Retina (tissue), 1 donor: ENCODE measurements at places on chromosomes 11 and 22.

- no peak for DNase-seq
These were observed 75.2 kb downstream of the EIF3M start for GRCh38 chr11:32658639-32659406.

DNA sequence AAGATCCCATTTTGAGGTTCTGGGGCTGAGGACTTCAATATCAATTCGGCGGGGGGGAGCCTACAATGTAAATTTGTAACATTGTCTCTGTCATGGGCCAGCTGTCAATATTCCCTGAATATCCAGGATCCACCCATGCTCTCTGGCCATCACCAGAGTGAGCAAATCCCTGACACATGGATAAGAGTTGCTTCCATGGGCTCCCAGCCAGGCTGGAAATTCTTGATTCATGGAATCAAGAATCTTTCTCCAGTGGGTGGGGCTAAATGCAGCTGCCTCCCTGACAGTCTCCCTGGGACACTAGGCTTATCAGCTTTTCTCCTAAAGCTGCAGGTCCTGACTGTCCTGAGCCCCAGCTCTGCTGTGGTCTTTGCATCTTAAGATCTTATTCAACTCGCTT, 86.9 kb upstream of the IGLL5 start:
- no peak for DNase-seq

GRCh38 chr11:2559527-2560311, 114.9 kb downstream of the KCNQ1 start:
- no peak for DNase-seq

DNA sequence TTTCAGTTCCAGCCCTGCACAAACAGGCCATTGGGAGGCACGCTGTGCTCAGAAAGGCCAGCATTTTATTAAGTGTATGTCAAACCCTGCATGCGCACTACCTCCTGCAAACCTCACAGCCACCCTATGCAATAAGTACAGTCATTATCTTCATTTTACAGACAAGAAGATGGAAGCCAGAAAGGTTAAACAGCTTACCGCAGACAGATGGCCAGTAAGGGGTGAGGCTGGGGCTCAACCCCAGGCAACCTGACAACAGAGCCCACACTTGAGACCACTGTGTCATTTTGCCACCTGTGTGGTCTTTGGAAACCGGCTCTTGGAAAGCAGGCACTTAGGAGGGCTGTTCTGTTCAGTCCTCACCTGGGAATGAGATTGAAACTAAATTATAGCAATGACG, 142.3 kb downstream of the NXPE2 start:
- DNase-seq = no peak

DNA sequence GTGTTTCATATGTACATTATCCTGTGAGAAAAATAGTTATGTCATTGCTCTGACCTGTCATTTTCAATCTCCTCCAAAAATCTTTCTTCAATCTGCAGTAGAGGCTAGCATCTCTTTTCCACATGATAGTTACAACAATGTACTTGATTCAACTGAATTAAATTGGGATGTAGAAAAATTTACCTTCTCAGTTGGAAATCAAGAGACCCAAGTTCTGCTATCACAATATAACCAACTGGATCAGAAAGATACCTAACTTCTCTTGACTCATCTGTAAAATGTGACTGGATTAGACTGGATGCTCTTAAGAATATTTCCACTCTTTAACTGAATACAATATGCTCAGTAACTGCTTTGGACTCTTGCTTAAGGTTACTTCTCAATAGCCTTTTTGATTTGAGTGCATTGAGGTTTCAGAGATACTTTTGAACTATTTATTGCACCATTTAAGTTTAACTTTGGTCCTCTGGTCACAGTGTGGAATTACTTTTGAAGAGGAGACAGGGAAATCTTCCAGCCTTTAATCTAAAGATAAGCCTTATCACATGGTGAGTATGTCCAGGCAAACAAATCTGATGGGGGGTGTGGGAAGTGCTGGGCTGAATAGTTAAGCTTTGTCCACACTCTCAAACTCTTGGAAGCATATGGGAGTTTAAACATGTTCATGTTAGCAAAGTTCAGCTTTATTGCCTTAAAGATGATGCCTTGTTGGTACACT, 82.3 kb downstream of the YAP1 start:
- DNase-seq = no peak

DNA sequence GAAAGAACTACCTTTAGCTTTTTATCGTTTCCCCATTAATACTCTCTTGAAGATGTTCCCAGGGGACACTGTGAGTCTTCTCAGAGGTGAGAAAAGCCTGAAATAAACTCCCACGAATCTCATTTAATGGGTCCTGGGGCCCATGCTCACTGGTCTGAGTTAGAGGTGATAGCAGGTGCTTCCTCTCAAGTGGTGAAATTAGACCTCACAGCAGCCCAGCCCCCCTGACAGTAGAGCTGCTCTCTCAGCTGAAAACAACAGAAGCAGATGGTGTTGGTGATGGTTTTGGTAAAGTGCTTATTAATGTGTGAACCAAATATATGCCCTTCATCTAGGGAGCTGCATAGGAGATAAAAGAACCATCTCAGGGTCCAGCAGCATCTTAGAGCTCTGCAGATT, 76.8 kb upstream of the VPREB1 start:
- DNase-seq = no peak

GRCh38 chr11:54985731-54986130, 276.2 kb upstream of the TRIM48 start:
- no peak for DNase-seq

DNA sequence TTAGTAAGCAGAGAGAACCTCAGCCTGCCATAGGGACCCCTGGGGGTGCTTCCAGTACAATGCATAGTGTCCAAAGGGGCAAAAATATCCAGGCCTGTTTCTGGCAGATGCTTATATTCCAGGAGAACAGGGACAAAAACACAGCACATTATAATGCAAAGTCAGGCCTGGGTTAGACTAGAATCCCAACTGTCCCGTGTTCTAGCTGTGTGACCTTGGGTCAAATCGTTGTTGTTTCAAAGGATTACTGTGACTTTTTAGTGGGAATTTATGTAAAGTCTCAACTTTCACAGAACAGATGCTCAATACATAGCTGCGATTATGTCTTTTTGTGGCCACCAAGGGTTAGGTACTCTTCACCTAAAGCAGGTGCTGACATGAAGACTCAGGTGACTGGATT, 86.0 kb downstream of the USP35 start:
- DNase-seq = no peak

- no peak for DNase-seq
These were observed 5.5 kb downstream of the RCOR2 start for GRCh38 chr11:63911440-63911839.

DNA sequence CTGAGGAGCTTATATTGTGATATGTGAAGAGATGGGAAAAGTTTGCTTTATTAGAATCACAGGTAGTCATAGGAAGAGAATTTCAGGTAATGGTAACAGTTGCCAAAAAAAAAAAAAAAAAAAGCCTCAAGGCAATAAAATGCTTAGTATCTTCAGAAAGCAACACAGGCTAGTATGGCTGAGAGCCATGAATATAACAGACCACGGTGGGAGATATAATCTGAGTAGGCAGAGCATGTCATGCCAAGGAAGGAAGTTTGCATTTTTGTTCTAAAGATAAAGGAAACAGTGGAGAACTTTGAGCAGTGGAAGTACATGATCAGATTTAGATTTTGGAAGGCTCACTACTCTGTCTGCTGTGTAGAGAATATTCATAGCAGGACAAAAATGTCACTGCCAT, 211.4 kb downstream of the ETS1 start:
- no peak for DNase-seq

DNA sequence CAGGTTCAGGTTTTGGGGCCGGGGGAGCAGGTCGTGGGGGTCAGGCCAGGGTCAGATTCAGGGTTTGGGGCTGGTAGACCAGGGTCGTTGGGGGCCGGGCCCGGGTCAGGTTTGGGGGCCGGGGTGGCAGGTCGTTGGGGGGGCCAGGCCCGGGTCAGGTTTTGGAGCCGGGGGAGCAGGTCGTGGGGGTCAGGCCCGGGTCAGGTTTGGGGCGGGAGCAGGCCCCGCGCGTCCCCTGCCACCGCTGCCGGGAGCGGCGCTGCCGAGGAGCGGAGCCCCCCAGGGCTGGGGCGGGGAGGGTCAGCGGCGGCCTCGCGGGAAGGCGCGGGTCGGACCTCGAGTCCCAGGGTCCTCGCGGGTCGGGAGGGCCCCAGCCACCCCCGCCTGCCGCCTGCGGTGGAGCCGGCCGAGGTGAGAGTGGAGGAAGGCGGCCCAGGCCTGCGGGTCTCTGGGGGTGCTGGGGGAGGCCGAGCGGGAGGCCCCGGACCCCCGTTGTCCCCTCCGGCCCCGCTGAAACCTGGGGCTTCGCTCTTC, 535 bp downstream of the TRABD start:
- no peak for DNase-seq

- peak; percentile 39 for DNase-seq
These were observed 5.5 kb downstream of the CBX6 start for GRCh38 chr22:38866399-38867123.

- no peak for DNase-seq
These were observed 111.6 kb downstream of the KCNQ1OT1 start for GRCh38 chr11:2587976-2588748.

- no peak for DNase-seq
These were observed 88.3 kb downstream of the C11orf87 start for GRCh38 chr11:109510316-109510715.

GRCh38 chr11:47003180-47003877, 66.8 kb downstream of the CSTPP1 start:
- DNase-seq = no peak

DNA sequence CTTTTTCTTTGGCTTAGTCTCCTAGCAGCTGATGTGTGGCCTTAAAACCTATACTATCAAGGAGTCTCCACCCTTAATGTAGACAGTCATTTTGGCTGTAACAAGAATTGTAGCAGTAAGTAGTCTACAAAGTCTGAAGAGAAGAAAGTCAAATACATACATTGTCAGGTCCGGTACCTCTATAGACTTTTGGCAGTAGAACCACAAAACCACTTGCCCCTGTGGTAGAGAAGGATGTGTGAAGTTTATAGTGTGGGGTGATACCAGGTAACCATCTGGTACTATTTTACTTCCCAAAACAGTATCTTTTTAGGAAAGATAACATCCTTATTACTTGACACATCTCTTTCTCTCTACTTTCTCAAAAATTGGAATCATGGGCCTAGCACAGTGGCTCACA, 15.1 kb downstream of the ATG13 start:
- no peak for DNase-seq

DNA sequence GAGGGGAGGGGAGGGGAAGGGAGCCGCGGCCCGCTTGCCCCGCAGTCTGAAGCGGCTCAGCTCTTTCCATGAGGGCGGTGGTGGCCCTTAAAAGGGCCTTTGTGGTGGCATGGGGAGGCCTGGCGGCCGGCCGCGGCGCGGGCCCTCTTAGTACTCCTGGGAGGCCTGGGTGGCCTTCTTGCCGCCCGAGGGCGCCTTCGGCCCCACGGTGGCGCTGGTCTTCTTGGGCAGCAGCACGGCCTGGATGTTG, 6.9 kb downstream of the DPAGT1 start:
- DNase-seq = no peak

GRCh38 chr11:134581121-134581626, 169.1 kb upstream of the B3GAT1 start:
- no peak for DNase-seq

DNA sequence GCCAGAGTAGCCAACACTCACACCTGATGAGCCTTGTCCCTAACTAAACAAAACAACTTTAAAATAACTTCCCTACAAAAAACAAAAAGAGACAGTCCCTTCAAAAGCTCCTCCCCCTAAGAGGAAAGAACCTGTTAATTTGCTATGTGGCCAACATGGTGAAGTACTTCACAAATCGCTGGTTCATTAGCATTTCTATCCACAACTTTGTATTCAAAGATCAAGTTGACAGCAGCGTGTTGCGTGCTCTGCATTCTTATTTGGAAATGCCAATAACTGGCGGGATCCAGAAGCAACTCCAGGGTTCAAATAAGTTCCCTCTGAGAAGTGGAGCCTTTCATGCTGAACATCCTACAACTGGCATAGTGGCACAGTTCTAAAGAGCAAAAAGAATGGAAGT, 48.6 kb downstream of the CADM1 start:
- DNase-seq = no peak

DNA sequence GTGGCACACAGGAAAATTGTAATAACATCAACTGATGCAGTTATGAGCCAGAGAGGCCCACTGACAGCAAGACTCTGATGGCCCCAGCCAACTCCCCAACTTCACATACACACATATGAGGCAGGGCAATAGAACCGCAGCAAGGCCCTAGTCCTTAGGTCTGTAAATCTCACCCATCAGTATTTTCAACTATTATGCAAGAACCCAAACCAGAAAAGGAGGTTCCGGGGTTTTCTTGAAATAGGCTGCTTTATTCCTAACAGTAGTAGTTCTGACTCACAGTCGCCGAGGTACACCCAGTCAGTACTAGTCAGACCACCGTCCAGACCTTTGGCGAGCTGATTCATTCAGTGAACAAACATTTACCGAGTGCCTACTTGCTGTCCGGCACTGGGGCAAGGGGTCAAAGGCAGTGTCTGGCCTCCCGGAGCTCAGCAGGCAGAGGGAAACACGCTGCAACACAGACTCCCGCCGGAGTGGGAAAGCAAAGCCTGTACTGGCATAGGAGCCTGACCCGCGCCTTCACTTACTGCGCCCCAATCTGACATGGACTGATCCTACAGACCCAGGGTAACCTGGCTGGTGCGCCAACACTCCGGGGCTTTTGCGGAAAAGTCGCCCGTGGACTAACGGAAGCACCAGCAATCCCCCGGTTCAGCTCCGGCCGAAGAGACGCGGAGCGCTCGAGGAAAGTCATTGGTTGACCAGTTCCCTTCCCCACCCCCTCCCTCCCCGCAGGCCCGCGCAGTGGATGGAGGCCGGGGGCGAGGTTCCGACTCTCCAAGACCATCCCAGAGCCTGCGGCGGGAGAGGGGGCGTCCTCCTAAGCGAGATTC, 1.3 kb downstream of the PLEKHA7 start:
- DNase-seq = peak; percentile 78

DNA sequence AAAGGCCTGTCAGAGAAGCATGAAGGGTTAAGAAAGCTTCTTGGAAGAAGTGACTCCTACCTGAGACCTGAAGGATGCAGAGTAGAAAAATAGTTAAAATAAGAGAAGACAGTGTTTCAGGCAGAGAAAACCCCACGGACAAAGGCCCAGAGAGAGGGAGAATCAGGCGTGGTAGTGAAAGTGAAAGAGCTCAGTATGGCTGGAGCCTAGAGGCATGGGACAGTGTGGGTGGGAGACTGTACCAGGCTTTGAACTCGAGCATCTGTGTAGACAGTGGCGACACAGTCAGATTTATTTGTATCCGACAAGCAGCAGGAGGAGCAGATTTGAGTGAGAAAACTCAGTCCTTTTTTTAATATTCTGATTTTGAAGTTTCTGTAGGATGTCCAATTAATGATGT, 360.0 kb downstream of the OPCML start:
- DNase-seq = no peak

DNA sequence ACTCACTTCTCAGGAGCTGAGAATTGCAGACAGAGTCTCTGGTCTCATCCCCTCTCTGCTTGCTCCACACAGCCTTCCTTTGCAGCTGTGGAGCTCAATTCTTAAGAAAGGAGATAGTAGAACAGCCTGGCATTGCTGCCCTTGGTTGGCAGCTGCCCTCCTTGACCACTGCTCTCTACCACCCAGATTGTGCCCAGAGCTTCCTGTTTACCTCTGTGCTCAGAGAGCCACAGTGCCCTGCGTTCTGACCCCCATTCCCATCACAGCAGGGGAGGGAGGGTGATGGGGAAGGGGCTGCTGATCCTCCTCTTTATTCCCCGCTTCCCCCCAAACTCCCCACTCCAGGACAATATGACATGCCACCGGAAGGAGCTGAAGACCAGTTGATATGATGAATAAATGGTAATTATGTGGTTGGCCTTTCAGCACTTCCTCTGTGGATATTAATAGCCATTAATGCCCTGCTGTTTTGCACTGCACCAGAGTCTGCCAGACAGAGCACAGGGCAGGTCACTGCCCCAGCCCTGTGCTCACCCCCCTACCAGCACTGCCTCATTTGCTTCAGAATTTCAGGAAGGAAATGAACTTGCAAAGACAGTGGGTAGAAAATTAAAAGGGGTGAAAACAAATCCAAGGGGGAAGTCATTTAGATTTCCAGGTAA, 426.8 kb upstream of the CADM1 start:
- no peak for DNase-seq
